ENCODE measurements at places on chromosomes 4 and X.

- DNase-seq, result no peak
Measured at GRCh38 chrX:9081271-9081670, 47.3 kb upstream of the FAM9B start.

DNA sequence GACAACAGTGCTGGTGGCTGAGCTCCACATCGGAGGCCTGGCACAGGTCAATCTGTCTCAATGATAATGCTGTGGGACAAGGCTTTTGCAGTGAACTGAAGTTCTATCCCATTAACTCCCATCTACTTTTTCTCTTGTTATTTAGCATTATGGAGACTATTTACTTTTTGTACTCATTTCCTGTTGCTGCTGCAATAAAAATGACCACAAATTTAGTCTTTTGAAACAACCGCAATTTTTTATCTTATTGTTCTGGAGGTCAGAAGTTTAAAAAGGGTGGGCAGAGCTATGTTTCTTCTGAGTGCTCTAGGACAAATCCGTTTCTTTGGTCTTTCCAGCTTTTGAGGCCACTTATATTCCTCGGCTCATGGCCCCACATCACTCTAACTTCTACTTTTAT is 111.0 kb upstream of the PITX2 start:
- no peak for DNase-seq

- no peak for DNase-seq
Measured at GRCh38 chr4:171024720-171025303, 788.4 kb upstream of the GALNTL6 start.

GRCh38 chr4:125956276-125956675 is 641.5 kb downstream of the FAT4 start:
- no peak for DNase-seq

GRCh38 chr4:91087743-91088142 is 960.5 kb downstream of the CCSER1 start:
- no peak for DNase-seq

DNA sequence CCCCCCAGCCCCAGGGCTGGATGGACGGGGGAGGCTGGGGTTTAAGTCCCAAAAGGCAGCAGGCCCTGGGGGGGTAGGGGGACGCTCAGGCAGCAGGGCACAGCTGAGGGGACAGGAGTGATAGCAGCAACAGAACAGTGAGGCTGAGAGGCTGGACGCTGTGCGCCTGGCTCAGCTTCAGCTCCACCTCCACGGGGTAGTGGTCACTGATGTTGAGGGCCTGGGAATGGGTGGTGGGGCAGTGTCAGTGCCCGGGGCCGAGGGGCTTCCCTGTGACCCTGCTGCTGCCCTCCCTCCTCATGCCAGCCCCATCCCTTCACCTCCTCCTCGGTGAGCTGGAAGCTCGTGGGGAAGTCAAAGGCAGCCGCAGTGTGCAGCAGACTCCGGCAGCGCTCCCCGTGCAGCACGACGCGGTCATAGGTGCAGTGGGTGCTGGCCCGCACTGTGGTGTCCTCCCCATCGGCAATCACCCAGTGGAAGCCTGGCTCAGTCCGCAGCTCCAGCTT is 4.5 kb downstream of the RPL10 start:
- DNase-seq, result no peak

DNA sequence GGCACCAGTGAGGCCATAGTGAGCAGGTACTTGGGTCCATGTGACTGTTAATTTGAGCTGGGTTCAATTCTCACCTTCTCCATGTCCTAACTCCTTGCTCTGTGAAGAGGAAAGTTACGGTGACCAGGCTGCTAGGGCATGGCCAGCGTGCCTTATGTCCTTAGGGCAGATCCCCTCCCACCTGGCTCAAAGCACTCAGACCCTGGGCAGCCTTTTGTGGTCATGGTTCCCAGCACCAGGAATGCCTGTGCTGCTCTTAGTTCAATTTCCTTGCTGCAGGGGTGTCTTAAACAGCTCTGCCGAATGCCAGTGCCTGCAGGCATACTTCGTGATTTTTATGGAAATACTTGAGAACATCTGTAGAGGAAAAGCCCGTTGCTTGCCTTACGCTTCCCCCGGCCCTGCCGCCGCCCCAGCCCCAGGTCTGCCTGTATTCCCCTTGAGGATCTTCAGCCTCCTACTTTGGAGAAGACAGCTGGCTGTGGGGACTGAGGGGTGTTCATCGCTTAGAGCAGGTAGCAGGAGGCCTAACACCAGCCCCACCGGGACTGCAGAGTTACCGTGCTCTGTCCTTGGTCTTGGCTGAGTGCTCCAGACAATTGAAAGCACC is 3.1 kb upstream of the CDK16 start:
- DNase-seq, result no peak

DNA sequence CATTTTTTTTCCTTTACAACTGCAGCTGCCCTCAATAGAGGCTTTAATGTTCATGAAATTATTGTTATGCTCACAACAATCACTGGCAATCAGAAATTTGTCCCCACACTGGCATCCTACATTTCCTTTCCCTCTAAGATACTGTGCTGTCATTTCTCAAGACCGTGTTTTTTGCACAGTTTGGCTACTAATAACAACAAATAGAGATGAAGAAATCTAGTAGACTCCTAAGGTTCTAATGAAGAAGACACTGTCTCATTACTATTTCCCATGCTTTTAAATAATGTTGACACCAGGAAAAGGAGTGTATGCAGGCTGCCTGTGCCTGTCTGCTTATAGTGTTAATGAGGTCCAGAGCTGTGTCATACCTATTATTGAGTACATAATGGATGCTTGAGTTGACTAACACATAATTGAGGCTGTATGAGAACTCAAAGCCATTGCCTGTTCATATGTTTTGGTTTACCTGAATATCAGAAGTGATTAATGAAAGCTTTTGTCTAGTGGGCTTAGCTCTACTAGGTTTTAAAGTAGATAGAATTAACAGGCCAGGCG is 1.5 kb upstream of the EIF4E start:
- no peak for DNase-seq

DNA sequence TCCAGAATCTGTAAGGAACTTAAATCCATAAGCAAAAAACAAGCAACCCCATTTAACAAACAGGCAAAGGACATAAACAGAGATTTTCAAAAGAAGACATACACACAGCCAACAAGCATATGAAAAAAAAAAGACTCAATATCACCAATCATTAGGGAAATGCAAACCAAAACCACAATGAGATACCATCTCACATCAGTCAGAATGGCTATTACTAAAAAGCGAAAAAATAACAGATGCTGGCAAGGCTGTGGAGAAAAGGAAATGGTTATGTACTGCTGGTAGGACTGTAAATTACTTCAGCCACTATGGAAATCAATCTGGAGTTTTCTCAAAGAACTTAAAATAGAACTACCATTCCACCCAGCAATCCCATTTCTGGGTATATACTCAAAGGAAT is 156.8 kb upstream of the RADX start:
- no peak for DNase-seq

- no peak for DNase-seq
Measured at GRCh38 chr4:185797018-185797417, 15.0 kb downstream of the SORBS2 start.

- DNase-seq, result no peak
Measured at GRCh38 chr4:168502861-168503260, 6.0 kb downstream of the PALLD start.

- no peak for DNase-seq
Measured at GRCh38 chr4:166435449-166435848, 562.4 kb downstream of the TLL1 start.

- DNase-seq, result no peak
Measured at GRCh38 chr4:173509036-173510001, 20.7 kb downstream of the HAND2 start.

DNA sequence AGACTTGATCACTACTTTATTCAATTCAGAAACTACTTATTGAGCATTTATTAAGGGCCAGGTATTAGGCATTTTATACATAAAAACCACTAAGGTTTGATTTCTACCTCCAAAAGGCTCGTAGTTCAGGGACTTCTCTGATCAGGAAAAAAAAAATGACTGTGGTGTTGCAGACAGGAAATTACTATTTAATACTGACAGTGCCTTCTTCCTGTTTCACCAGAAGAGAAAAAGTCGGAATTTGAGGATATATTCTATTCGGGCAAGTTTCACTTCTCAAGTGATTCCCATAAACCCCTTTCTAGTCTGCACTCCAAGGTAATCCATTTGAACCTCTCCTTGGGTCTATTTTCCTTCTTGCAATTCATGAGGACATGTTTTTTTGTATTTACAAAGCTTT is 15.3 kb upstream of the TASL start:
- DNase-seq, result no peak

- no peak for DNase-seq
Measured at GRCh38 chr4:68732653-68733466, 62.4 kb upstream of the UGT2B15 start.

DNA sequence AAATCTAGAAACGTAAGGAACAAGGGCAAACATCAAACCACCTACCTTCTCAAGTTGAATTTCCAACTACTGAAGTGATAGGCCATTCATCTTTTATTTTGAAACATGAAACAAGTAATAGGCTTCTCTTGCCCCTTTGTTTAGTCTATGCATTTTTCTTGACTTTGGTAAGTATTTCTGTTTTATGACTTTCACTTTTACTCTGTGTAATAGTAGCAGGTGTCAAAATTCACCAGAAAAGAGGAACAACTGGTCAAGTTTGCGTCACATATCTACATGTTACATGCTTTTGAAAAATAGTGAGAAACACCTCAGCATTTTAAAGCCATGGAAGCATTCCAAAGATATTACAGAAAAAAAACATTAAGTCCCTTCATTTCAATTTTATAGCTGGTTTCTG is 157.1 kb upstream of the FTHL17 start:
- no peak for DNase-seq

GRCh38 chr4:110132816-110133719 is 65.3 kb downstream of the ELOVL6 start:
- no peak for DNase-seq

DNA sequence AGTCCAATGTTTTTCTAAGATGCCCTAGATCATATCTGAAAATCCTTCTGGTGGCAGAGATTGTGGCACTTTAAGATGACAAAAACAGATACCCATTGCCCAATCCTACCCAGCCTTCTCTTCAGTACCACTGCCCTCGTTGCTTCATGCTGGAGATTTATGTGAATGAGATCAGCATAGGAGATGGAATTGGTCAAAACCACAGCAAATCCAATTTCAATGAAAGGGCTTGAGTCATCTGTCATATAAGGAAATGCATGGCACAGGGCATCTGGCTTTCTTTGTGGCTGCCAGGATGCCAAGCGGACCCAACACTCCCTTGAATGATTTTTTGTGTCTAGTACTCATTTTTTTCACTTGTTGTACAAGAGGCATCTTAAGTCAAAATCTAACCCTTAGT is 16.8 kb downstream of the AFF2 start:
- DNase-seq, result no peak

DNA sequence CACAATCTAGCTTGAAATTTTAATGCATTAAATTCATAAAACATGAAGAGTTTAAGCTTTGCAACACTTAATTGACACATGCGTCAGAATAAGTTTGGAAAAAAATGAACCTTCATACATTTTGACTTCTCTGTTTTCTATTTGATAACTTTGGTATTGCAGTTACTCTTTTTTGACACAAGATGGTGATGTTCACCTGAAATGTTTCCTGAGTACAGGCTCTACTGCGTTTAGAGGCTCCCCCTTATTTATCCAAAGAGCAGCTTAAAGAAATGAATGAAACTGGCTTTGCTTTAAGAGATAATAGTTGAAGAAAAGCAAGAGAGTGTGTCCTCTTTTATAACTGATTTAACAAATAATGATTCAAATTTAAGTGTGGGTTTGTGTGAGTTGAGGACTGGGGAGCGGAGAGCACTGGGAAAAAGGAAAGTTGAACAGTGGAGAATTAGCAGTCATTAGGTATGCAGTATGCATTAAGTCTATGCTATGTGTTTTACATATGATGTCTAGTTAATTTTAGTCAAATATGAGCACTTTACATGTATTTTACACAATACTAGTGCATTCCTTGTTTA is 180.6 kb upstream of the NUDT6 start:
- DNase-seq, result no peak

DNA sequence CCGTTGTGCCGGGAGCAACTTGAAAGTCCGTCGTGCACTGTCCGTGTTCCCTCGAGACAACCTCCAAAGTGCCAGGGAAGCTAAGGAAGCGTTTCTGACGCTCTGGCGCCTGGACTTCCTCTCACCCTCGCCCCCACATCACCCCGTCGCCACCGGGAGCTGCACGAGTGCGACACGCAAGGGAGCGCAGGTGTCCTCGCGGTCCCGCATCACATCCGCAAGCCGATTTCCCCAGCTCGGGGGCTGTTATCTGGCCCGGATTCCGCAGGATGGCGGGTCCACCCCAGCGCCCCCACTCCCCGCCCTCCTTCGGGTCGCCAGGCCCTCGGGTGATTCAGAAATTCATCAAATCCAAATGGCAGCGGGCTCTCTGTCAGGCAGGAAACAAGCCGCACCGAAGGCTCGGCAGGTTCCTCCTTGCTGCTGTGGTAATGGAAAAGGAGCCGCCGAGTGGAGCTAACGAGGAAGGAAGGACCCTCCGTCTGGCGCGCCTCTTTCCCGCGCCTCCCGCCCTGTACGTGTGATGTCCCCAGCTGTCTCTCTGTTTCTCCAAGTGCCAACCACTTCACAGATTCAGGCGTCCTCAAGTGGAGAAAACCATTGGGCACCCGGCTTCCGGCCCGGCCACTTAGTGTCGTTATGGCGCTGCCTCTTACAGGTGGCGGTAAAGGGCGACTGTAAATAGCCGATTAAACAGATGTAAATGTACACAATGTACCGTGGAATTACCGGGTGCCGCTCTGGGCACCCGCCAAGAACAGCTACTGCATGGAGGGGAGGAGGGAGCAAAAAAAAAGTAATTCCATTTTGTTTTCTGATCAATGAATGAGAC is 921 bp upstream of the SETD7 start:
- no peak for DNase-seq

DNA sequence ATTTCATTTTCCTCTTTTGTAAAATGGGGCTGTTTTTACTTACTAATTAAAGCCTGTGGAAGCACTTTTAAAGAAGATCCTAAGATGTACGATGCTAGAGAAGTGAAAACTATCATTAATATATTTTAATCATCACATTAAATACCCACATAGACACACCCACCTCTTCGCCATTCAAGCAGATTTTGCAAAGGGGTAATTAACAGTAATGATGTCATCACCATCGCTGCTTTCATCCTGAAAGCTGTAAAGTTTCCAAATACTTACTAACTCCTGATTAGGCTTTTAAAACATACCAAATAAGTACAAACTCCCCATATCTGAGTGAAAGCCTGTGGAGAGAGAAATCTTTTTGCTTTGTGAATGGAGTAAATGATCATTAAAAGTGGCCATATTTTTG is 17.6 kb upstream of the NYX start:
- no peak for DNase-seq

DNA sequence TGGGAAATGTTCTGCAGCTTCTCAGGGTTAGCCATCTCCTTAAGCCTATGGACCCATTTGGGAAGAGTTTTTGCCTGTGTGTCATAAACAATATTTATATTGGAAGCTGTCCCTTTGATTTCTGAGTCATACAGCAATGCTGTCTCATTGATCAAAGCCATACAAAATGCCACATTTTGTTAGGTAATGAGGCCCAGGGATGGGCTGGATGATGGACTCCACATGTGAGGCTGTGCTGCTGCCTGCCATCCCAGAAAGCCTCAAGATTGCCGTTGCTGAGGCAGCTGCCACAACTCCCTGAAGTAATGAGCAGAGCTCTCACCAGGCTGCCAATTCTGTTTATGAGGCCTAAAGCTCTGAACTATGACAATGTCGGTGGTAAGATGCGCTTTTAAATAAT is 12.2 kb upstream of the GJB1 start:
- DNase-seq, result no peak

Data from cortex of kidney (tissue), 1 donor.